ENCODE measurements at places on chromosomes 2 and 18.

DNA sequence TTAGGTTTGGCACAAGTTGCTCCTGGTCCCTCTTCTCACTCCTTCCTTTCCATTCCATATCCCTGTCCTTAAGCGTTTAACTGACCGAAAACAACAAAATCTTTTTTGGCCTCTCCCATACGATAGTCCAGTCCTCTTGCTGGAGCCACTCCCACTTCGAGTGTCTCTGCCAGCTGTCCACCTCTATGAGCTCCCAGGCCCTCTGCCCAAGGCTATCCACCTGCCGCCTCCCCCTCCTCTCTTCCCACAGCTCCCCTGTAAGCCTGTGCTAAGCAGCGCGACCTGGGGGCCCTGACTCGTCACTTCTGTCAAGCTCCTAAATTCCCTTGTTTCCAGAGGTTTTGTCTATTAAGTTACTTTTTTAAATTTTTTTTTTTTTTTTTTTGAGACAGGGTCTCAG, 47.0 kb upstream of the FOSL2 start:
- no peak for DNase-seq

DNA sequence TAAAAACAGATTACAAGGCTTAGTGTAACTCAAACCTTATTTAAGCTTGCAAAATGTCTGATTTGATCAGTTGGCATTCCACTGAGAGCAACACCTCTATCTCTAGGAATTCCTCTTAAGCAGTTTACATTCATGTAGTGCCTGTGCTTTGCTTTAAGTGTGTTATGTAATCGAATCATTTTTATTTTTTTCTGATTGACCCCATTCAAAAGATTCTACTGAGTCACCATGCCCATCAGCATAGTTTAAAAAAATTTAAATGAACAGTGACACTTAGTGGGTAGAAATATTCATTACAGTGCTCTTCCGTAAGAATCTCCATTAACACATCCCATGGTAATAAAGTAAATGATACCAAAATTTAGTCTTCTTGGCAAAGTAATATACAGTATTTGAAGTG, 67.8 kb upstream of the SLC4A10 start:
- DNase-seq: no peak

DNA sequence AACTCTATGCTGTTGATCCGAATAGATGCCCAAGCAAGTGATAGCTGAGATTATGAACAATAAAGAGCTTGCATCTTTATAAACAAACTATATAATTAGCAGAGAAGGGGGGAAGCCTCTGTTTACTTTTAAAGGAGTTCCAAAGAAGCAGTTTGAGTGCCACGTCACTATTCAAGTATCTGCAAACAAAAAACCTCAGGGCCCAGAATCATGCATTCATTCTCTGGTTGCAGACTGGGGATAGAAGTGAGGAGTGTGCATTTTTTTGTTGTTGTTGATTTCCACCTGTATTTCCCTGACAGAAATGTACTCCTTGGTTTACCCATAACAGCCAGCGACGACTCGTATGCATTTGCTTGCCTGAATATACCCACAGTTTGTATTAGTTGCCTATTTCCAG, 264.3 kb downstream of the PTGR3 start:
- no peak for DNase-seq

DNA sequence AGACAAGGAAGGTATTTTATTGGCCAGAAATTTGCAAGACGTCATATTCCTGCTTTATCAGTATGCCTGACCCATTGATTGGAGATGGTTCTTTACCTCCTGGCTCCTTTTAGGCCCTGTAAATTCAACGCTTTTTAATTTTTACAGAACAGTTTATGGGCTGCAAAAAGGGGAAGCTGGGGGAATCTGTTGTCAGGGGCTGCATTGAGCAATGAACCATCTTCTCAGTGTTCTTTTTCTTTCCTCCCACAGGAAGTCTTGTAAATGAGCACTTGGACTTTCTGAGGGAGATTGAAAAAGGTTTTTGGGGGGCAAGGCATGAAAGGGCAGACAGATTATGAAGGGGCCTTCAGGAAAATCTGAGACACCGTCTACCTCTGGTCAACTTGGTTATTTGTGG, 503.6 kb upstream of the TNP1 start:
- no peak for DNase-seq

DNA sequence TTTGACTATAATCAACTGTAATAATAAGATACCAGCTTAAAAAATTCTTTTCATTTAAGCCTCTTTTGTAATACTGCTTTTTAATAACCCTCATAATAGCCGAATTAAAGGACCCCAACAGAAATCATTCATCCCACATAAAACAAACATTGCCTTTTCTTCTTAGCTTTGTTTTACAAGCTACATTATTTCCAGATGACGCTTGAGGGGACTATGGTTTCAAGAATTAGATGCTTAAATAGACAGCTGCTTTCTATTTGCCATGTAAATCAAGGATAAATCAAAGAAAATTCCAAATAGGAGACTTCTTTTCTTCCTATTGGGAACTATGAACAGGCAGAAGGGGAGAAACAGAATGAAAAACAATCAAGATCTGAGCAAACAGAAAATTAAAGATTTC, 200.7 kb upstream of the SMAD7 start:
- no peak for DNase-seq

DNA sequence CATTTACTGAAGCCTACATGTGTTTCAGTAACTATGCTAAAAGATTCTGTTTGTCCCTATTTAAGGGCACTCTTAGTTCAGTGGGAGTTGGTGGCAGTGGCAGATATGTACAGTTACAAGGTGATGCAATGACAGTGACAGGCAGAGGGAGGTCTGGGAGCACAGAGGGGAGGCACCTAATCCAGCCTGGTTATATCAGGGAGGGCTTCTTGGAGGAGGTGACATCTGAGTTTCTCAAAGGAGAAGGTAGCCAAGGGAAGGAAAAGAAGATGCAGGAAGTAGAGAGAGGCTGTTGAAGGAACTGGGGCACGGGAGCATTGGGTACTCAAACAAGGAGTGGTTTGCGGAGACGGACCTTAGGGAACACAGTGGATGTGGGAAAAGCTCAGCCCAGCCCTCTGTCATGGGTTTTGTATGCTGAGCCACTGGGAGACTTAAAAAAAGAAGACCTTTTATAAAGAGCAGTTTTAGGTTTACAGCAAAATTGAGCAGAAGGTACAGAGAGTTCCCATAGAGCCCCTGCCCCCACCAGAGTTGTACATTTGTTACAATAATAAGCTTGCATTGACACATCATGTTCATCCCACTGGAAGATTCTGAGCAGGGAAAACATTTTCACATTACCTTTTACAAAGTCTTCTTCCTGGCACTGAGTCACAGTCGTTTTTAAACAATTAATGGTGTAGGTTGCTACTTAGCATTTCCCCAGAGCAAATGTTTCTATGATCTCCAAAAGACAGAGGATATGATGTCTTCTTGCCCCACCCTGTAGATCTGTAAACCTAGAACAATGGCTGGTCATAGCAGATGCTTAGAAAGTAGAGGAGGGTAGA, 83.0 kb upstream of the TAF1B start:
- DNase-seq: no peak

DNA sequence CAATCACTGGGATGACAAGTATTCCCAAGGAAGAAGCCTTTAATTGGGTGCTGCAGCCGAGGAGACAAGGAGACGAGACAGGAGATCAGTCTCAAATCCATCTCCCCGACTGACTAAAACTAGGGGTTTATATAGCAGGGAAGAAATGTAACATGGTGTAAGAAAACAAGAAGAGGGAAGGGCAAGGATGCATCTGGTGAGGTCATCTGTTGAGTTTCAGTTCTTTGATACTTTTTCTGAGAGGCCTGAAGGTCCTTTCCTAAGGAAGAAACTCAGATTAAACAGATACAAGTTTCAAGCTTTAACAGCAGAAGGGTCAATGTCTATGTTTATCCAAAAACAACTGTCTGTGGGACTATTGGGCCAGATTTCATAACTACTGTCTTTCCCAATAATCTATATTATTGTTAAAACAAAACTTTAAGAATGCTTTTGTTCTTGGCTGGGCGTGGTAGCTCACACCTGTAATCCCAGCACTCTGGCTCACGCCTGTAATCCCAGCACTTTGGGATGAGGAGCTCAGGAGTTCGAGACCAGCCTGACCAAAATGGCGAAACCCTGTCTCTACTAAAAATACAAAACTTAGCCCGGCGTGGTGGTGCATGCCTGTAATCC, 2.5 kb upstream of the PDCL3 start:
- no peak for DNase-seq

- no peak for DNase-seq
These were observed 10.4 kb downstream of the RTTN start for GRCh38 chr18:70195014-70195614.

DNA sequence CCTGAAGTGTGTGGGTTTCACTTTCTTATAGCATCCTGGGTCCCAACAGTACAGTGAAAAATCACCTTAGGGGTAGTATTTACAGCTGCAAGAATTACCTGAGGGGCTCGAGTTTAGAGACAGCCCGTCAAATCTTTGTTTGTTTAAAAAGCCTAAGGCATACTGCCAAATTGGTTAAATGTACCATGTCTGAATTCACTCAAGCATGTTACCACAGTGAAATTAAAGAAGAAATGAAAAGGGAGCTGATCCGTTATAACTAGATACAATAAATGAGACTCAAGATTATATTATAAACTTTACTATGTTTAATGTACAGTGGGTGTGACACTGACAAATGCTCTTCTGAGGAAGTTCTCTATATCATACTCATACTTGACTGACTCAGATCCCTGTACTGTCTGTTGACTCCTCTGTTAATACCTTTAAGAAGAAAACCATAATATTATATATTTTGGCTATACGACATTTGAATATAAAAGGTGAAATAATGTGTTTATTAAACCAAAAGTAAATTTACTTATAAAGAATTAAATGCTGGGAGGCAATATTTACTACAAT, 107.3 kb downstream of the TMEFF2 start:
- no peak for DNase-seq

- no peak for DNase-seq
These were observed 56.8 kb upstream of the ETAA1 start for GRCh38 chr2:67340133-67341011.

DNA sequence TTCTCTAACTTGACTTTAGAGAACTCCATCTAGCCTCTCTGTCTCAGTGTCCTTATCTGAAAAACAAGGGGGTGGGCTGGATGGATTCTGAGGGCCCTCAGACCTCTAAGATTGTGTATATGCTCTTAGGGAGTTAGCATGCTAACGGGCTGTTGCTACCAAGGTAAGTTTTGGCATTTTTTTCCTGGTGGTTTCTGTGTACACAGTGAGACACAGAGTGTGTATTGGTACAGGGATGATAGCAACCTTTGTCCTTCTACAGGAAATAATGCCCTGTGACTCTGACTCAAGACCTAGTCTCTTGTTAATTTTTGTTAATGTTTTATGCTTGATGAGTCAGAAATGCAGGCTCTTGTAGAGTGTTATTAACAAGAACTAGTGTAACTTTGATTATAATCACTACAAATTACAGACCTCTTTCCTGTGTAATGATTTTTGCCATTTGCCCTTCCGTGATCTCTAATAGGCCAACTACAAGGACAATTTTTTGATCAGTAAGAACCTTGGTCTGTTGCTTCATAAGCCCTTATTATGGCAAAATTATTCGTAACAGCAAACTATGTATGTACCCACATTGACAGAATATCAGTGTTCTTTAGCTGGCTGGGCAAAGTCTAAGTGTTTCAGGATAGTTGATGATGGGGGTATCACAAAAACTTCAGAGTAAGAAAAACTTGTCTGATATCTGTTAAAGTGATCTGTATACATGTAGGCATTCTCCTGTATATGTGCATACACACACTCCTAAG, 89.7 kb downstream of the SPTBN1 start:
- no peak for DNase-seq

- no peak for DNase-seq
These were observed 295.2 kb upstream of the LRP1B start for GRCh38 chr2:142426064-142426463.

DNA sequence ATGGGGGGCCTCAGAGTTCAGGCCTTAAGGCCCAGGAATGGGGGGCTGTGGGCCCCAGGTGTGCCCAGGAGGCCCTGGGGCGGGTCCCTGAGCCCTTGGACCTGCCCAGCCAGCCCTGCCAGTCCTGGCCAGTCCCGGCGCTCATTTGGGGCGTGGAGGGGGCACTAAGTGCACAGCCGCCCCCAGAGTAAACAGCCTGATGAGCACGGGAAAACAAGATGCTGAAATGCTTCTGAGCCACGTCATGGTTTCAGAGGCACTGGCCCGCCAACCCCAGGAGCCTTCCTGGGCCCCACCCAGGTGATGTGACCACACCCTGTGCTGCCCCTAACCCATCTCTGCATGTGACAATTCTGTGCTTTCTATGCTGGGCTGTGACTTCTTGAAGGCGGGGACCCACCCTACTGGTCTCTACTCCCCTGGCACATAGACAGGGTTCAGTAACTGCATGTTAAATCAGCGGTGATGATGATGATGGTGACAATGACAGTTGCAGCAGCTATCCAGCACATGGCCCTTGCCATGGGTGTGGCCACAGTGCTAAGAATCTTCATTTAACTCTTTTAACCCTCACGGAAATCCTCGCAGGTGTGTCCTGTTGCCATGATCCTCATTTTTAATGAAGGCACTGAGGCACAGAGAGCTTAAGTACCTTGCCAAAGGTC, 28.1 kb upstream of the ASPRV1 start:
- no peak for DNase-seq

DNA sequence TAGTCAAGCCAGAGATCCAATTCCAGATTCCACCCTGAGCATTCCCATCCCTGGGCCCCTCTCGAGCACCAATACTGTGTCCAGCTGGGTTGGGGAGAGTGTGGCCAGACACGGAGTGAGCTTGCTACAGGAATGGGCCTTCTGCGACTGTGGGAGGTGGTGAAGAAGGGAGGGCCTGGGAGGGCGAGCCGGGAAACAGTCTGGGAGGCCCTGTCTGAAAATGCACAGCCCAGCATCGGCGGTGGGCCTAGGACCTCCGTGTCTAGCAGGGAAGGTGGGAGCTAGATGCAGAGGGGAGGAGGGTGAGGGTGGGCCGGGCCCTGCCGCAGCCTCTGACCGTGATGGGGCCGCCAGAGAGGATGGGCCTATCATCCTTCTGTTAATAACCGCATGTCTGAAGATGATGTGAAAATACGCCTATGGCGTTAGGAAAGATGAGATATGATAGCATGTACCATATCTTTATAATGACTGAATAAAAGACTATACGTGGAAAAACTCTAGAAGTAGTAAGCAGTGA, 1.9 kb upstream of the OTOS start:
- DNase-seq: no peak

DNA sequence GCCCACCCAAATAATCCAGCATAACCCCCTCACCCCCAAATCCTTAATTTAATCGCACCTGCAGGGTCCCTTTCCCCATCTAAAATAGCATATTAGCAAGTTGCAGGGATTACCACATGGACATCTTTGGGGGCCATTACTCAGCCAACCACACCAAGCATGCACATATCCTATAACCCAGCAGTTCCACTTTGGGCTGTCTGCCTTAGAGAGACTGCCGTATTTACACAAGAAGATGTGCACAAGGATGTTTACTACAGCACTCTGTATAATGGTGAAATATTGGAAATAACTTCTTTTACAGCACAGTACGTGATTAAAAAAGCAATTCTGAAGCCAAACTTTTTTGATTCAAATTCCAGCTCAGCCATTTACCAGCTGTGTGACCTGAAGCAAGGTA, 17.3 kb upstream of the LDLRAD4 start:
- no peak for DNase-seq

DNA sequence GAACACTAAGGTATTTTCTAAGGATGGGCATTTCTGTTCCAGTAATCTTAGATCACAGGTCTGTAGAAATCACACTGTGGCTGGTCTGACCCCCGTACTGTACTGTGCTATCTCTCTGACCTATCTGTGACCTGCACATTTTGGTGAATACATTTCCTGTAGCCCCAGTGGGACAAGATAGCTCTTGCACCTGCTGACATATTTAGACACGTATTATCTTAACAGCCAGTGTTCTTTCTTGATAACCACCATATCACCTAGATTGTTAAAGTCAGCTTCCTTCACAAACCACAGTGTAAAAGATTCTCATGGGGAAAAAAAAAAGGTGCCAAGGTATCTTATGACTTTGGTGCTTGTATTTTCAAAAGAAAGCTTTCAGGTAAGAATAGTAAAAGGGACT, 39.8 kb upstream of the TMEM247 start:
- DNase-seq: peak; percentile 61
